Stimulated activated CD8-positive, alpha-beta memory T cell treated with anti-CD3 and anti-CD28 coated beads, Interleukin-7, amount 100 ng/mL, for 48 hours (primary cell): ENCODE measurements at places on chromosomes 6 and 20.

- no peak for DNase-seq
Observed at GRCh38 chr6:15626878-15627674, 35.8 kb downstream of the DTNBP1 start.

- DNase-seq: peak; percentile 98
Observed at GRCh38 chr6:139134817-139135577, at the start of gene HECA. Gene HECA (plus strand): TSS chr6:139135080. CDS start chr6:139135397, 317 bp downstream.

DNA sequence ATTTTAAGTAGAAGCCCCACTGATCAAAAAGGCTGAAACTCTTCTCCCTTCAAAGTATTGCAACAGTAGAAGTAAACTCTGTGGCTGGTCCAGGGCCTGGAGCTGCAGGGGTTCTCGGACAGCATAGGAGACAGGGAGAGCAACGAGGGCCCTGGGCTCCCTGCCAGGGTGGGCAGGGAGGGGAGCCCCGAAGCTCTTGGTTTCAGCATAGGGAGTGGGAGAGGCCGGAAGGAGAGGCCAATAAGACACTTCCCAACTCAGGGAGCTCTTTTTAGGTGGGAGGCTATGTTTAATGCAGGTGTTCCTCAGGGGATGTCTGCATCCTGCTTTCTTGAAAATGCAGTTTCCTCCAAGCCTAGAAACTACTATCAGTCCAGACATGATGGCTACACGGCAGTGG lies 91.1 kb downstream of the LY86 start:
- no peak for DNase-seq

DNA sequence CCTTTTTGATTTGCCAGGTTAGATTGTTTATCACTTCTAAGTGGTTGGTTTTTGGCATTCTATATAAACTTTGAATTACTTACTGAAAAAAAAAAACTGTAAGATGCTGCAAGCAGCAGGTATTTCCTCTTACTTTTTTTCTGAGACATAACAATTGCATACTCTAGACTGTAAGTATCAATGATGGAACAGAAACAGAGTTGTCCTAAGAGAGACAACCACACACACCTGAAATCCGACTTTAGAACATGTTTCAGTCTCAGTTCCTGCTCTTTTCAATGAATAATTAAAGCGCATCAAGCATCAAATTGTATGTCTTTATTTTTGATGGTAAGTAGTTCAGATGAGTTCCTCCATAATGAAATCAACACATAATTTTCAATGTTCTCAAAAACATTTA lies 105.3 kb upstream of the KHDRBS2 start:
- DNase-seq: no peak

GRCh38 chr20:48807586-48808381 lies 20.0 kb downstream of the PREX1 start:
- no peak for DNase-seq

- DNase-seq: no peak
Observed at GRCh38 chr6:143772116-143773086, 70.7 kb upstream of the LTV1 start.

DNA sequence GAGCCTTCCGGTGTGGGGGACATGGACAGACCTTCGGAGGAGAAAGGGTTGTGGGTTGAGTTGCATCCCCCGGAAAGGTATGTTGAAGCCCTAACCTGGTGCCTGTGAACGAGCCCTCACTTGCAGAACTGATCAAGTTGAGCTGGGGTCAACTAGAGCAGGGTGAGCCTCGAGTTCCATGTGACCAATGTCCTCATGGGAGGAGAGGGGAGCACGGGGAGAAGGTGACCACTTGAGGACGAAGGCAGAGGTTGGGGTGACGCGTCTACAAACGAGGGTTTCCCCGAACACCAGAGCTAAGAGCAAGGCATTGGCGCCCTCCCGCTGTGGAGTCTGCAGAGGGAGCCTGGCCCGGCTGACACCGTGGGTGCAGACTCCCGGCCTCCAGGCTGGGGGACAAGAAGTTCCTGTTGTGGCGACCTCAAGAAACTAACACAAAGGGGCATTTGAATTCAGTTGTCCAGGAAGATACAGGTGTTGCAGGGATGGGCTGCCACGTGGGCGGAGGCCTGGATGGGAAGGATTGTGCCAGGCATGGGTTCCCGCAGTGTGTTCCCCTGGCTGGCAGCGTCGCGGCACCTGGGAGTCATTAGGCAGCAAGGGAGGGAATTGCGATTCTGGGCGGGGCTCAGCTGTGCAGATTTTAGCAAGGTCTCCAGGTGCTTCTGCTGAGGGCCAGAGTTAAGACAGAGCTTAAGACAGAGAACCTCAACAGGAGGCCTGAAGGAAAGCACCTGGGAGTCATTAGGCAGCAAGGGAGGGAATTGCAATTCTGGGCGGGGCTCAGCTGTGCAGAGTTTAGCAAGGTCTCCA lies 20.4 kb upstream of the UNC93A start:
- no peak for DNase-seq

GRCh38 chr20:34549291-34549928 lies 9.1 kb upstream of the MAP1LC3A start:
- no peak for DNase-seq

GRCh38 chr20:2604506-2604835 lies 48.0 kb upstream of the NOP56 start:
- no peak for DNase-seq

GRCh38 chr20:34110745-34111641 lies 1.1 kb downstream of the EIF2S2 start:
- no peak for DNase-seq

GRCh38 chr20:17860301-17861197 lies 108.0 kb downstream of the SNX5 start:
- no peak for DNase-seq
